ENCODE measurements at places on chromosomes 11 and 22.

GRCh38 chr11:6427516-6427915, 8.6 kb upstream of the APBB1 start:
- DNase-seq = no peak

- DNase-seq = no peak
These were observed 106.6 kb downstream of the EMSY start for GRCh38 chr11:76551400-76551799.

DNA sequence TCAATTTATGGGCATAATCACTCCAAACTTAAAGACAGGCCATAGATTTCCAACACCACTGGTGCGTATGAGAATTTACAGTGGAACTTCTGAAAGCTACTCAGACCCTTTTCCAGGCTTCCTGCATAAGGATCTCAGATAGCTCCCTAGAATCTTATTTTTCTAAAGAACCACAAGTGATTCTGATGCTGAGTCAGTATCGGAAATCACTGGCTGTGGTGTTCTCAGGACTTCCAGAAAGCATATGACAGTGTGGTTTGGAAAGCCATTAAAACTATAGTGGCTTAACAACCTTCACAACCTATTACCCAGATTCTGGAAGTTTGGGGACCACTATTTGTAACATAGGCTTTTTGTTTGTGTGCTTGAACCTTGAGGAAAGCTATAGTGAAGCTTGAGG, 756.0 kb downstream of the DLG2 start:
- no peak for DNase-seq

GRCh38 chr22:20526628-20527355, 19.4 kb downstream of the MED15 start:
- DNase-seq = no peak

DNA sequence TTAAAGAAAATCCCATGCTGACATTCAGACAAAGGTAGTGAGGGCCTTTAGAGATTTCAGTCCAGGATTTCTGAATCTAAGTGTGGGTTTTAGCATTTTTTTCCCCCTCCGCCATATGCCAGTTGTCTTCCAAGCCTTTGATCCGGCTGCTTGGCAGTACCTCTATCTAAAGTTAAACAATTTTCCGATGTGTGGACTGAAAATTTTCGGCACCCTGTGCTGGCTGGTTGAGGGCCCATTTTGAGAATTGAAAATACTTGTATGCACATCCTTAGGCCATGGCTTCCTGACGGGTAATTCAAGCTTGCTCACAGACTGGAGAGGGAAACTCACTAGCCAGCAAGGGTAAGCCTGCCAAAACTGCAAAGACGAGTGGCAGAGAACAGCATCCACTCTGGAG, 131.9 kb upstream of the NARS2 start:
- DNase-seq = no peak

DNA sequence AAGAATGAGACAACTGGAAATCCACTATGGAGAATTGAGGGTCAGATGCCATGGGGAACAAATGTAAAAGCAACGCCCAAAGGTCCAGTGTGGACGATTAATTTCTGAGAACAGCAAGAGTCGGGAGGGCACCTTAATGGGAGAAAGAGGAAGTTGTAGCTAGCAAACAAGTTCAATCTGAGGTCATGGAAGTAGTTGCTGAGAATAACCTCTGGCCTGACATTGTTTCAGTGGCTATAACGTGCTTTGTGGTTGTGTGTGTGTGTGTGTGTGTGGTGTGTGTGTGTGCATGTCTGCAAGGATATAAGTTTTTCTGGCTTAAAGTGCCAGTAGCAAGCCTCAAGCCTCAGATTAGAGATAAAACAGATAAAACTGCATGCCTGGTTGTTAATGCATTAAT, 1630.1 kb upstream of the TENM4 start:
- no peak for DNase-seq

- no peak for DNase-seq
These were observed 22.5 kb downstream of the PISD start for GRCh38 chr22:31639436-31640039.

GRCh38 chr11:84558085-84558905, 1068.8 kb downstream of the DLG2 start:
- no peak for DNase-seq

DNA sequence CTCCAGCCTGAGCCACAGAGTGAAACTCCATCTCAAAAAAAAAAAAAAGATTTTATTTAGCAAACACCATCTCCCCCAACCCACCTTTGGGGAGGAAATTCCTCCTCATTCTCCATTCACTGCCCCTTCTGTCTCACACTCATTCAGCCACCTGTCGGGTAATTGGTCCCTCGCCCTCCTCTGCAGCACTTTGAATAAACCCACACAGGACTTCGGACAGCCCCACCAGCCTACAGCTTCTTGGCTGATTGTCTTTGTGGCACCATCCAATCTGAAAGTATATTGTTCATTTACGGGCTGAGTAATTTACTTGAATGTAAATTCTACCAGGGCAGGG, 7.5 kb upstream of the GGA1 start:
- DNase-seq = no peak

DNA sequence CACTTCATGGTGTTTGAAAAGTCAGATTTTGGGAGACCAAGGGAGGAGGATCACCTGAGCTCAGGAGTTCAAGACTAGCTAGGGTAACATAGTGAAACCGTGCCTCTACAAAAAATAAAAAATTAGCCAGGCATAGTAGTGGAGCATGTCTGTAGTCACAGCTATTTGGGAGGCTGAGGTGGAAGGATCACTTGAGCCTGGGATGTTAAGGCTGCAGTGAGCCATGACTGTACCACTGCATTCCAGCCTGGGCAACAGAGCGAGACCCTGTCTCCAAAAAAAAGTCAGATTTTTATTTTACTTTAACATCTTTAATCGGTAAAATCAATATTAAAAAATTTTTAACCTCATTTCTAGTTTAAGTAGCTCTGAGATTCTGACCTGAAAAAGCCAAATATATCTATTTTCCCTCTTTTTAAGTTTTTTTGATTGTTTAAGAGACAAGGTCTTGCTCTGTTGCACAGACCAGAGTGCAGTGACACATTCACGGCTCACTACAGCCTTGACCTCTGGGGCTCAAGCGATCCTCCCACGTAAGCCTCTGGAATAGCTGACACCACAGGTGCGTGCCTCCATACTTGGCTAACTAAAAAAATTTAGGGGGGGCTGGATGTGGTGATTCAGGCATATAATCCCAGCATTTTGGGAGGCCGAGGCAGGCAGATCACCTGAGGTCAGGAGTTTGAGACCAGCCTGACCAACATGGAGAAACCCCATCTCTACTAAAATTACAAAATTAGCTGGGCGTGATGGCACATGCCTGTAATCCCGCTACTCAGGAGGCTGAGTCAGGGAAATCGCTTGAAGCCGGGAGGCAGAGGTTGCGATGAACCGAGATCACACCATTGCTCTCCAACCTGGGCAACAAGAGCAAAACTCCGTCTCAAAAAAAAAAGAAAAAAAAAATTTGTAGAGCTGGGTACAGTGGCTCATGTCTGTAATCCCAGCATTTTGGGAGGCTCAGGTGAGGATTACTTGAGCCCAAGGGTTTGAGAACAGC, 48.4 kb downstream of the SFI1 start:
- DNase-seq = no peak

DNA sequence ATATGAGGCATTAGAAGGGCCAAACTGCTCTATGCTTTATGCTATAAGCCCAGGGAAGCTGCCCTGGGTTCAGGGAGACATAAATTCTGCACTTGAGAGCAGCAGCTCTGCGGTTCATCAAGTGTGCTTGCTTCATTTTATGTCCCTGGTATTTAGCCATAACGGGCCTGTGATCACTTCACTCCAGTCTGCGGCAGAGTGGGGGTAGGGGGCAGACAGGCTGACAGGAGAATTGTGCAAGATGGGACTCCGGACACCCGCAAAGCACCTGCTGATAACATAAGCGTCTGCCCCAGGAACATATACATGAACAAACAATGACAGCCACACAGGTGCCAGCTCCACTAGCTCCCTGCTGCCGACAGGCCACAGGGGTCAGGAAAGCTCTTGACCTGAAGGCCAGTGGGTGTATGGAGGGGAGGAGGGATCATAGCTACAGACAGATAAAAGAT, 56.1 kb downstream of the SMCO4 start:
- no peak for DNase-seq

DNA sequence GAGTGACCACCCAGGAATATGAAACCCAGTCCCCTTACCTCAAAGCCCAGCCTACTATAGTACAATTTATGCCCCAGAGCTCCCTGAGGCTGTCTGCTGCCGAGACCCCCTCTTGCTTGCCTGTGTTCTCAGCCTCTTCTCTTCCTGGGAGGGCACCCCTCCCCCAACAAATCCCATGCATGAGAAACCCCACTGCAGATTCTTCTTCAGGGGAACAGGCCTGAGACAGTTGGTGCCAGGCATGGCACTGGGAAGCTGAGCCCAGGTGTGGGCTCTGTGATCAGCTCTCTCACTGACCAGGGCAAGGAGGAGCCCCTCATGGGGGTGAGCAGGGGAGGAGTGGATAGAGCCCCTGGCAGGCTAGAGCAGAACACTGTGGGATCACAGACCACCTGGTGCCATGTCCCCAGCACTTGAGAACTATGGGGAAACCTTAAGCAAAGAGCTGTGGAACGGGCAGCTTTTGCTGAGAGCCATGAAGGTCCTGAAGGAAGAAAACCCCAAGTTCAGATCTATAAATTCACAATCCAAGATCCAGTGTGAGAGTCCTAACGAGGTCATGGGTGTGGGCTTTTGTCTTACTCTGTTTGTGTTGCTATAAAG, 46.5 kb upstream of the TH start:
- no peak for DNase-seq

DNA sequence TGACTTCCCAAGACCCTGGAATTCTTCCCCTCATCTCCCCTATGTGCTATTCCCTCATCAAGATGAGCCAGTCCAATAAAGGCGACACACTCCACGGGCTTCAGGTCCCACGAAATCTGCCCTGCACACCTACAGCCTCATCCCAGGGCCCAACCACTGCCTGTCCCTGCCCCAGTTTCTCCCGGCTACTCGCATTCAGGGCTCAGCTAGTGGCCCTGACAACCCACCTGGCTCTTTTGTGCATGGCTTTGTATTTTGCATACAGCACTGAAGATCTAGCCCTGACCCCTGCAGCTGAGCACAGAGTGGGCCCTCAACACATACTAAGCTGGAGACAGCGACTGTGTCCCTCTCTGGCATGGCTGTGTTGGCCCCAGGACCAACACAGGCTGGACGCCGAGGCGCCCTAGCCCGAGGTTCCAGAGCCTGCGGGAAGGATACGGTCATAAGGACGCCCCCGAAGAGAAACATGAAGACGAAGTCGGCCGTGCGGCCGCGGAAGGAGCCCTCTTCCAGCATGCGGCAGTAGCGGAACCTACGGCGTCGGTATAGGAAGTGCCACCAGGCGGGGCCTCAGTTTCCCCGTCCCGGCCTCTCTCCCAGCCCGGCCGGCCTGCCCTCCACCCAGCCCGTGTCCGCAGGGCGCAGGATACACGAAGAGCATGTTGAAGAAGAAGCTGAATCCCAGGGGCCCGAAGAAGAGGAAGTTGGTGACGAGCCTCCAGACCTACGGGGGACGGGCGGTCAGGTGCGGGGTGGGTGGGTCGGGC, 710 bp downstream of the DERL3 start:
- DNase-seq = no peak

DNA sequence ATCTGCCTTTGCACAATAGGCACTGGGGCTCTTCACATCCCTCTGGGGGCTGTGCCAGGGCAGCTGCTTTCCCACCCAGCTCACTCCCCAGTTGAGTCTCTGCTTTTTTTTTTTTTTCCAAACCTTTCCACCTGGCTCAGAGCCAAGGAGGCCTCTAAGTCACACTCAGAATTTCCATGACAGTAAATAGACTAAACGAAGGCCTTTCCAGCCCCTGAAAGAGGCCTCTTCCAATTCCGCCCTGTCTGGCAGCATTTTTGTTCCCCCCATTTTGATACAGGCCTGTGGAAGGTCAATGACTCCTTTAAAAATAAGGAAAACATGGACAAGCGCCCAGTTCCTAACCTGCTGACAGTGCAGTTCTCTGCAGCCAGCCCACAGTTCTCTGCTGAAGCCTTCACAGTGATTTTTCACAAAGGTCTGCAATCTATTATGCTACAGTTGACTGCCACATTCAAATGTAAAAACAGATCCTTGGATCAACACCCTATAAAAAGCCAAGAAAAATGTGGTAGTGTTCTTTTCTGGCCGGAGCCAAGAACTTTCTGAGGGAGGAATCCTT, 107.5 kb upstream of the SESN3 start:
- no peak for DNase-seq

- peak; percentile 20 for DNase-seq
These were observed 1.7 kb downstream of the HPX start for GRCh38 chr11:6438979-6439571.

Data from NCI-H1436 treated with DMSO at 0.1 percent for 48 hours (cell line).